Stimulated activated CD4-positive, alpha-beta T cell treated with anti-CD3 and anti-CD28 coated beads, Interleukin-1b, Interleukin-23, amount 100 ng/mL, for 4 hours (primary cell): ENCODE measurements at places on chromosomes 13 and 19.

DNA sequence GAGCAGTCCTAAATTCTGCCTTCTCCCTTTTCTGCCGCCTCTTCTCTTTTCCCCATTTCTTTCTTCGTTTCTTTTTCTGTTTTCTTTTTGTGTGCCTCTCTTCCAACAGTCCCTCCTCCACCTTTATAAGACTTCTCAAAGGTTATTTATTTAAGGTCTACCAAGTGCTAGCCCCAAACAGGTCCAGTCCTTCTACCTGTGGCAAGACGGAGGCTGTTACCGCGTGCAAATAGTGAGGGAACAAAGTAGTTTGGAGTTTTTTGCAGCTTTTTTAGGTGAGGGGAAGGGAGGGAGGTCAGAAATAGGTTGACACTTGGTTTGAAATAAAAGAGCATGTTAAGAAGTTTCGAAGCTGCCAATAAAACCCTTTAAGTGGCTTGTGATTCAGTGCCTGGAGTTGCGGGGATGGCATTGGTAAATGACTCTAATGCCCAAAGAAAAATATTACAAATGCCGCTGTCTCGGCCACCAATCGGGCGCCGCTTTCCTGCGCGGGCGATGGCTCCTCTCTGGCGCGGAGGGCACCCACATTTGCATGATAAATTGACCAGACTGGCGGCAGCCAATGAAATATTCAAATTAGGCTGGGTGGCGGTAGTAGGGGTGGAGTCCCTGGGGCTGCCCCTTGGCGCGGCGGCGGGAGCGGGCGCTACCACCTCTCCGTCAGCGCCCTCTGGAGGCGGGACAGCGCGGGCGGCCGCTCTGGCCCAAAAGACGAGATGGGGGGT is 7.5 kb upstream of the TSHZ3 start:
- DNase-seq, result peak; percentile 51

DNA sequence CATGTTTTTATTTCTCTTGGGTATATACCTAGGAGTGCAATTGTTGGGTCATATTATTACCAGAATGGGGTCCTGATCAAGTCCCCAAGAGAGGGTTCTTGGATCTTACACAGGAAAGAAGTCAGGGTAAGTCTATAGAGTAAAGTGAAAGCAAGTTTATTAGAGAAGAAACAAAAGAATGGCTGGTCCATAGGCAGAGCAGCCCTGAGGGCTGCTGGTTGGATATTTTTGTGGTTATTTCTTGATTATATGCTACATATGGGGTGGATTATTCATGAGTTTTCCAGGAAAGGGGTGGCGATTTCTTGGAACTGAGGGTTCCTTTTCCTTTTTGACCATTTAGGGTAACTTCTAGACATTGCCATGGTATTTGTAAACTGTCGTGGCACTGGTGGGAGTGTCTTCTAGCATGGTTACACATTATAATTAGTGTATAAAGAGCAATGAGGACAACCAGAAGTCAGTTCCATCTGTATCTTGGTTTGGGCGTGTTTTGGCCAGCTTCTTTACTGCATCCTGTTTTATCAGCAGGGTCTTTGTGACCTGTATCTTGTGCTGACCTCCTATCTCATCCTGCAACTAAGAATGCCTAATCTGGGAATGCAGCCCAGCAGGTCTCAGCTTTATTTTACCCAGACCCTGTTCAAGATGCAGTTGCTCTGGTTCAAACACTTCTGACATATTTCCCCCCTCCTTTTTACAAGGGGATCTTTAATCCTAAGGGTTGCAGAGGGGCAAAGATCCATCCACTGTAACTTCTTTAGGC is 41.1 kb downstream of the CEACAM1 start:
- DNase-seq, result no peak

DNA sequence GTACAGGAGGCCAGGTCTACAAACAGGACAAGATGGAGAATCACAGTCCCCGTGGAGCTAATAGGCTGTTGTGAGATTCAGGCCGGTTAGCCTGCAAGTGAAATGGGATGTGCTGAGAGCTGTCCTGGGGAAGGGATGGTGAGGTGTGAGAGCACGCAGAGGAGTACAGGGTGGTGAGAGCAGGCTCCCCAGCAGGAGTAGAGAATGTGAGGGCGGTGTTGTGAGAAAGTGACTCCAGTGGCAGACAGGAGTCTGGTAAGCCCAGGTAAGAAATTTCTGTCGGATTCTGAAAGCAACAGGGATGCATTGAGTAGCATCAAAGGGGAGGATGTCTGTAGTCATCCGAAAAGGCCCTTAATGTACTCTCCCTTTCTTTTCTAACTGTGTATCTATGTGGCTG is 50.7 kb upstream of the GPR183 start:
- no peak for DNase-seq

DNA sequence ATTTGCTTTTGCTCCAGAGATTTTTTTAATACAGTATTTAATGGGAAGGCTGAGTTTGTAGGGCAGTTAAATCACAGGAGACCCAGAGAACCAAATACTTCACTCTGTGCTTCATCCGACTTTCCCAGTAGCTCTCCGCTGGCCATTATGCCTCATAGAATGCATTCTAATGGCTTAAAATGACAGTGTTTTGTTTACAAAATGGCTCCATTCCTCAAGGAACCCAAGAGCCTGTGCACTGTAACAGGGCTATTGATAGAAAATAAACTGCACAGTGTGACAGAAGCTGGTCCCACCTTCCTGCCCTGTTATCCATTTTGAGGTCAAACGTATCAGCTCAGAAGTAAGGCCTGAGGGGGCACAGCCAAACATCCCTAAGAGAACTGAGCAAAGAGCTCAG is 136.5 kb downstream of the RAP2A start:
- no peak for DNase-seq

DNA sequence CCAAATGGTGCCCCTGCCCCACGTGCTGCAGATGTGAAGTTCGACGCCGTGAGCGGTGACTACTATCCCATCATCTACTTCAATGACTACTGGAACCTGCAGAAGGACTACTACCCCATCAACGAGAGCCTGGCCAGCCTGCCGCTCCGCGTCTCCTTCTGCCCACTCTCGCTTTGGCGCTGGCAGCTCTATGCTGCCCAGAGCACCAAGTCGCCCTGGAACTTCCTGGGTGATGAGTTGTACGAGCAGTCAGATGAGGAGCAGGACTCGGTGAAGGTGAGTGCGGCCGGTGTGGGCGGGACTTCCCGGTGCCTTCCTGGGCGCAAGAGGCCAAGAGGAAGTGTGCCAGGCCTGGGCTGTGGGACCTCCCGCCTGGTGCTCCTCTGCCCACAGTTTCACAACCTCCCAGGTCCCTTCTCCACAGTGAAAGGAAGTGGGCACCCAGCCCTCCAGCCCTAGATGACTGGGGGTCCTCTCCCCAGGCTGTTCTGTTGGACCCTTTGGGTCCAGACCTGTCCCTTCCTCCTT is 14.1 kb upstream of the RELB start:
- DNase-seq, result no peak
